SK-N-MC (cell line): ENCODE measurements at places on chromosomes 11 and 22.

GRCh38 chr11:77658213-77659013 is 20.8 kb upstream of the CLNS1A start:
- no peak for DNase-seq

DNA sequence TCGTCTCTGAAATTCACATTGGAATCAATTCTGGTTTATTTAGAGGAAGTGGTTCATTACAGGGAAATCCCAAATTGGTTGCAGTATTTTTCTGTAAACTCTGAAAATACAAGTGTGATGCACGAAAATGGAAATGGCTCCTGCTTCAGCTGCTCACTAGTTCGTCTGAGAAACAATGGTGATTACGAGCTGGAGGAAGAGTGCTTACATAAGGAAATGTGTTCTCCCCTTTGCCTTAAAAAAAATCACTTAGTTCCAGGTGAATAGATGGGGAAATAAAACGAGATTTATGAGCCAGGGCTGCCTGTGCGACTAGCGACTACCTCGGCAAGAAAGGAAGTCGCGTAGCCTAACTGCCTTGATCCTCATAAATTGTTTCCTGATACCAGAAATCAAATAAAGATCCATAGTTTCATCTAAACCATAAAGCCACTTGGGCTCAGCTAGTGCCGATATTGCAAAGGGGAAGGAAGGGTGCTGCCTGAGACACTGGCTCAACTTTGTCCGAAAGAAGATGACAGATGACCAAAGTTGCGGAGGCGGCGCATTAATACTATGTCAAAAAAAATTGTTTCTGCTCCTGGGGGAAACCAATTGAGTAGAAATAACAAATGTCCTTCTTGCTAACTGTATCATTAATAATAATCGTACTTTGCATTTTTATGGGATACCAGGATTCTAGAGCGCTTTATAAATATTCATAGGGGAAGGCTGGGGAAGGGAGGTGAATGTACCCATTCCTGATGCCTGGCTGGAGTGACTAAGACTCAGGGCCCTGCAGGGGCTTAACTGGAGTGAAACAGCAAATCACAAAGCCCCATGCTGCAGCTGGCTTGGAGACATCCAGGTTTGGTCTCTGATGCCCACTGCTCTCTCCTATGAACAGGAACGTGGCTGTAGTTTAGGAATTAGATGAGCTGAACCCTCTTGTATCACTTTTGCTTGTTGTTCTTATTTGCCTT is 185.7 kb downstream of the BLID start:
- DNase-seq: no peak

DNA sequence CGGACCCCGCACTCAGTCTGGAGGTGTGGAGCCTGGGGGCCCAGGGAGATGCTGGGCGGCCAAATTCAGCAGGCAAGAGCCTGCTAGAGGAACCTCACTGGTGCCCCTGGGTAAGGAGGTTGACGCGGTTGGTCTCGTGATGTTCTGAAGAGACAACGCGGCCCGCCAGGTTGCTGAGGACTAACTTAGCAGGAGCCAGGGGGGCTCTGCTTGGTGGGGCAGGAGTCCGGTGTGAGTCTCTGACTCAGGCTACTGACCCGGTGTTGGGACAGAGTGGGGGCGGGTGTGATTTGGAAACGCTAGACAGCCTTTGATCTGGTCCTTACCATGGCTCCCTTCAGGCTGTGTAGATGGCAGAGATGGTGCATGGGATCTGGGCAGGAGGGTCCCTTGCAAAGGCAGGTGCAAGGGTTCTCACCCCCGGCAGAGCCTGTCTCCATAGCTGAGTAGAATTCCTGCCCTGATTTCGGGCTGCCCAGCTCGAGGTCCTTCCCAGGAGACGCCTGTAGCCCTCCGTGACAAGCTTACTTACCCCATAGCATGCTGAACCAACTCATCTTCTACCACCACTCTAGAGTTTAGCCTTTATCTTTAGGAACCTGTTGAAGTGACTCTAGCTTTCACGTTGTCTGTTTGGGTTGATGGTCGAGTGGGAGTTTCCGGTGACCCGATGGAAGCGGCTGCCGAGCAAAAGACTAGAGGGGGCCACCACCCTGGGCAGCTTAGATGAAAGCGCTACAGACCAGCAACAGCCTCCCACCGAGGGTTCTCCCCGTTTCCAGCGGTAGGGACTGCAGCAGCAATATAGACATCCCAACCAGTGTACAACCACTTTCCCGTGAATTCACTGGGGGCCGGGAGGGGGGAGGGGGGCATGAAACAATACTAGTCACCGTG is 38.4 kb downstream of the KCNC1 start:
- DNase-seq: no peak

GRCh38 chr11:24591283-24591682 is 94.4 kb downstream of the LUZP2 start:
- DNase-seq: no peak

DNA sequence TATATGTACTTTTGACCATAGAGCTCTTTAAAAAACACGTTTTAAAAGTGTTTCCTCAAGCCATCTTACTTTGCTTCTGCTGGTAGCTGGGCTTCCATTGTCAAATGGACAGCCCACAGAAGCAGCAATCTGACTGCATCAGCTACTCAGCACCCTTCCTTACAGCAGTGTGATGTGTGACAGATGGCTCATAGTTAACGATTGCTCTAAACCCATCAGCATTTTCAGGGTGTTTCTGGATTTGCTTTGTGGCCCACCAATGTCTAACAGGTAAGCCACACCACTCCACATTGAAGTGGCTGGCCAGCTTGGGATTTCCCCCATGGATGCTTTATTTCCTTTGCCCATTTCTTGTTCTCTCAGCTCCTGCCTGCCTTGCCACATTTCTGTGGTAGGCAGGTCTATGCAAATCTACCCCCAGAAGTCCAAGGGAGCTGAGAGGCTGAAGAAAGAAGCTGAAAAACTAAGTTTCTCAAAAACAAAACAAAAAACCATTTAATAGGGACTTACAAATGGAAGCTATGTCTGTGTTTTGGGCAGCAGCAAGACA is 7.3 kb upstream of the FAR1 start:
- DNase-seq: no peak

DNA sequence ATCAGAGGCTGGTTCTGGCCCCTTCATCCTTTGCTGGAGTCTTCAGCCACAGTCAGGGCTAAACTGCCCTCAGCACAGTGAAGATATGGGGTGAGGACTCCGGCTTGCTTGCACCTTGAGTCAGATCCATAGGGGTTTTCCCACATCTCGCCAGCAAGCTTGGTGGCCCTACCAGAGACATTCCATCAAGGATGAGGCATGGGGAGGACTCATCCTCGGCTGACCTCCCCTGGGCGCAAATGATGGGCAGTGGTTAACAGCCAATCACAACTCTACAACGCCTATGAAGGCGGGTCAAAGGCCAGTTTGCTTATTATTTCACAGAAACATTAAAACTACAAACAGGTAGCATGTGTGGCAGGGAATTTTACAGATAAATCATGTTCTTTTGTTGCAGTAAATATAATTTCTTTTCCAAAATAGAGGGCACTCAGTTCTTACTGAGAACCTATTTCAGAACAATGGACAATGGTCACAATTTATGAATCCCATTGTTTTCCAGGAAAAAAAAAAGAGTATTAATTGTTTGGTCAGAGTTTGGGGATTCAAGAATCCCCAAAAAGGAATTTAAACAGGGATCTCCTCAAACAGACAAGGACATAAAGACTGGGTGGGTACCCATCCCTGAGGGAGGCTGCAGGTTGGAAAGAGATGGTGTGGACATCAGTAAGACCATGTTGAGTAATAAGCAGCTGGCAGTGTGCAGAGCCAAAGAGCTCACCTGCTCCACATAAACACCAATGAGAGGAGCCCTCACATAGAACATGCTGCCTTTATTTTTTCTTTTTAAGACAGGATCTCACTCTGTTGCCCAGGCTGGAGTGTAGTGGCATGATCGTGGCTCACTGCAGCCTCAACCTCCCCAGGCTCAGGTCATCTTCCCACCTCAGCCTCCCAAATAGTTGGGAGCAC is 14.8 kb downstream of the PLAAT3 start:
- no peak for DNase-seq

GRCh38 chr11:83923961-83924360 is 637.8 kb upstream of the CCDC90B start:
- DNase-seq: no peak

DNA sequence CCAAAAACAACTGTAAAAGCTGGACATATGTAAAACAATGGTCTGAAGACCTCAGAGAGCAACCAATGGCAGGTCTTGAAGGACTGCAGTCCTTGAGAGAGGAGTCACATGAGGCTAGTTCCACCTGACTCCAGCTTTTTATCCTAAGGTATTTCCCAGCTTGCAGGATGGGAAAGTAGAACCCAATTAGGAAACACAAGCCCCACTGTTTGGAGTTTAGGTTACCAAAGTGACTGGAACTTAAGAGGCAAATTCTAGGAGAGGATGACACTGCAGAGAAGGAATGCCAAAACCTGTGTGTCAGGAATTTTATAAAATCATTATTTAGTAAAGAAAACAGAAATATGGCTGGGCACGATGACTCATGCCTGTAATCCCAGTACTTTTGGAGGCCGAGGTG is 18.4 kb downstream of the OR2AT4 start:
- DNase-seq: no peak

DNA sequence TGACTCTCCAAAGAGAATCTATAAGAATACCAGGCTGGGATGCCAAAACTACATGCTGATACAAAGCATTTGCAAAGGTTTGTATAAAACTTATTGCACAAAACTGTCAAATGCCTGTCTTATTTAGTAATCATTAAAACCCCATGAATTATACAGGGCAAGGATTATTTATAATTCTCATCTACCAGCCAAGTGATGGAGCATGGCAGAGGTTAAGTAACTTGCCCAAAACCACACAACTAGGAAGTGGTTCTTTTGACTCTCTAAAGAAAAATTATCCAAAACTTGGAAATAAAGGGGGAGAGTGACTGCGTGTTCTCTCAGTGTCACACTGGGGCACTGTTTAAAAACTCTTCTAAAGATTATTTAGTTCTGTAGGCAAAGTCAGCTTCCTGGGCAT is 17.4 kb upstream of the CLMP start:
- no peak for DNase-seq

DNA sequence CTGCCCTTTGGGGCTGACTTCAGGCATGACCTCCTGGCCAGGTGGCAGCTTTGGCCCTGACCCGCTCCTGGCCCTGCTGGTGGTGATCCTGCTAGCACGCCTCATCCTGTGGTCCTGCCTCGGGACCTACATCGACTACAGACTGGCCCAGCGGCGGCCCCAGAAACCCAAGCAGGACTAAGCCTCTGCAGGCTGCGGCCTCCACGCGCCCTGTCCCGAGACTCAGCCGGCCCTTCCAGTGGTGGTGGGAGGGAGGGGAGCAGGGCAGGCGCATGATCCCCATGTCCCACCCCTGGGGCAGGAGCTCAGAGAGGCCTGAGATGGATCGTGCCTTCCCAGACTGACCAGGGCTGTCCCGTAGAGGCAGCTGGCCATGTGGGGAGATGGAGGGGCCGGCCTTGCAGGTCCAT is 2.1 kb downstream of the SMIM38 start:
- no peak for DNase-seq

DNA sequence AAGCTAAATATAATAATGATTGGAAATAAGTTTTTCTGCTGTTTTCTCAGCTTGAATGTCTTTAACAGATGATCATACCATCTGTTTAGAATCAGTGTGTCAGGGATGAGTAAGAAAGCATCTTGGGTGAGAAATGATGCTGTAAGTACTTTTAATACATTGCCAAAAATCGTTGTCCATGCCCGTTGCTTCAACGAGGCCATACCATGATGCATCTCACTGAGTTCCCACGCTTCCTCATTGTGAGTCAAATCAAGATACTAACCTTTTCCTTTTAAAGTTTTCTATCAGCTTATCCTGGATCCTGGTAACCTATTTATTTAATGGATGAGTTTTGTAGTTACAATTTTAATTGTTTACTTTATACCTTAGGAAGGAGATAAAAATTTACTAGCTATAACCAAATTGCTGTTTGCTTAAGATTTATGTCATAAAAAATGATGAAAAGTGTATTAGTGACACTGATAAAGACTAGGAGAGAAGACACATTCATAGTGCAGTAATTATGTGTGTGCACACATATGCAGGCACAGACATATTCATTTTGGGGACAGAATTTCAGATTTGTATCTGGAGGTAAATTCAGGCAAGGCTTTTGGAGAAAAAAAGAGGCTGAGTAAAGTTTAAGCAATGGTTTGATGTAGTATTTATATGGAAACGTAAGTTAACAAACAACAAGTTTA is 154.8 kb downstream of the UVRAG start:
- DNase-seq: no peak

DNA sequence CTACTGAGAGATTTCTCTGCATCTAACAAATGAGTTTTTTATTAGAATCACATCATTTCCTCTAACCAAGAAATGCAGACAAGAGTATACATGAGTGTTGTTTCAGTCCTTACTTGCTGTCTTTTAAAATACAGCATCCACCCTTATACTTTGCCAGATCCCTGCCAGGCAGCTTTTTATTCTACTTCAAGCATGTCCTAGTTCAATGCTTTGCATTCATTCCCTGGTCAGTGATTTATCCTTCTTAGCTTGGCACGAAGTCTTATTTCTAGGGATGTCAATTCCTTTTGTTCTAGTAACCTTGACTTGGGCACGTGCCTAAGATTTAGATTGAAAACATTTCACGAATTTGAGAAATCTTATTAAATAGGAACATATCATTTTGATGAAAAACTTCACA is 307.2 kb upstream of the MPPED2 start:
- DNase-seq: no peak

GRCh38 chr11:23509023-23509422 is 648.7 kb upstream of the CCDC179 start:
- DNase-seq: no peak

- DNase-seq: no peak
Measured at GRCh38 chr11:76766521-76766920, 16.6 kb upstream of the TSKU start.

DNA sequence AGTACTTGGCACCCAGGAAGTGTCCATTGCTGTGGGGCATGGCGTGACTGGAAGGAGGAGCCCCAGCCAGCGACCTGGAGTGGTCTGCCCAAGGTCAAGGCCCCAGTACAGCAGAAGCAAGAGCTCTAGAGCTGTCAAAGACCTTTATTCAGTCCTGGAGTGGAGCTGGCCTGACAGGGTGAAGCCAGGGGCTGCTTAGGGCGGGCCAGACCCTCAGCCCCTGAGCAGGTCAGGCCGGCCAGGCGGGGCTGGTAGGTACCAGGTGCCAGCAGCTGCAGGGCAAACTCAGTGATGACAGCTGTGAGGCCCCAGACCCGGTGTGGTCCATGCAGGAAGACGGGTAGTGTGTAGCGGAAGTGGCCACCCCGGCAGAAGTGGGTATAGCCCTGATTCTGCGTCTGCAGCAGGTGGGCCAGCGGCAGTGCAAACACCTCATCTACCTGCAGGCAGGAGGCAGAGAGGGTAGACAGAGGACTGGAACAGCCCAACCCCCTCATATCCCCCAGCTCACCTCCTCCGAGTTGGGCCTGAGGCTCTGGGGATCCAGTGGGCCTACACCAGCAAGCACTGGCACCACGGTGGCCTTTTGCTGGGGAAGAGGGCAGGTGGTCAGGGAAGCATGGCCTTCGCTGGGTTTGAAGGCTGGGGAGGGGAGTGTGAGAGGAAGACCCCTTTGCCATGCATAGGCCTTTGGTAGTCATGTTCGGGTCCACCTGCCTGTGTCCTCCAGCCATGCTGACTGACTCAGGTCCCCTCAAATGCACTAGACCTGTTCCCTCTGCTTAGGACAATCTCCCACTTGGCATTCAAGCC is 1.7 kb downstream of the NUDT8 start:
- DNase-seq: no peak
